Central memory CD8-positive, alpha-beta T cell (primary cell): ENCODE measurements at places on chromosomes 12 and 14.

- DNase-seq, result no peak
Observed at GRCh38 chr14:95095996-95096395, 61.3 kb downstream of the DICER1 start.

DNA sequence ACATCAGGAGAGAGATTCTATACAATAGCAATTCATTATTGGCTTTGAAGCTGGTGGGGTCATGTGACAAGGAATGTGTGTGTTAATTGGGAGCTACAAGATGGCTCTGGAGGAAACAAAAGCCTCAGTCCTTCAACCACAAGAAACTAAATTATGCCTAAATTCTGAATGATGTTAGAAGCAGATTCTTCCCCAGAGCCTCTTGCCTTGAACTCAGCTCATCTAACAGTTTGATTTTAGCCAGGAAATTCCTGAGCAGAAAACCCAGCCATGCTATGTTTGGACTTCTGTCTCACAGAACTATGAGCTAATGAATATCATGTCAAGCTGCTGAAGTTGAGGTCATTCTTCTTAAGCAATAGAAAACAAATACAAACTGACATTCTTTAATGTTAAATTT is 274.7 kb downstream of the SLC6A15 start:
- DNase-seq, result no peak

DNA sequence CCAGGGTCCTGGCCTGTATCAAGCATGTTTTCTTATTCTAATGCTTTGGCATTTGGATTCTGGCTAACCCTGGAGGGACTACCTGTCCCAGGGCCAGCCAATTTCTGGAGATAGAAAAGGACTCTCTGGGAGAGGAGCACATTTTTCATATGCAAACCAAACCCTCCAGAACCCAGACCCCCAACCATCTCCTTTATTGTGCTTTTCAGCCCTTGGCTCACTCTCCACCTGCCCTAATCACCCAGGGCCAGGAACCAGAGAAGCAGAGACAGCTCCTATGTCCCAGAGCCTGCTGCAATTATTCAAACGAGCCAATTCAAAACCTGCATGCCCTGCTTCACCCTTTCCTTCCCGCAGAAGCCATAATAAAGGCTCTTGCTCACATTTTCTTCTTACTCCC is 23.8 kb downstream of the HSPB8 start:
- no peak for DNase-seq

DNA sequence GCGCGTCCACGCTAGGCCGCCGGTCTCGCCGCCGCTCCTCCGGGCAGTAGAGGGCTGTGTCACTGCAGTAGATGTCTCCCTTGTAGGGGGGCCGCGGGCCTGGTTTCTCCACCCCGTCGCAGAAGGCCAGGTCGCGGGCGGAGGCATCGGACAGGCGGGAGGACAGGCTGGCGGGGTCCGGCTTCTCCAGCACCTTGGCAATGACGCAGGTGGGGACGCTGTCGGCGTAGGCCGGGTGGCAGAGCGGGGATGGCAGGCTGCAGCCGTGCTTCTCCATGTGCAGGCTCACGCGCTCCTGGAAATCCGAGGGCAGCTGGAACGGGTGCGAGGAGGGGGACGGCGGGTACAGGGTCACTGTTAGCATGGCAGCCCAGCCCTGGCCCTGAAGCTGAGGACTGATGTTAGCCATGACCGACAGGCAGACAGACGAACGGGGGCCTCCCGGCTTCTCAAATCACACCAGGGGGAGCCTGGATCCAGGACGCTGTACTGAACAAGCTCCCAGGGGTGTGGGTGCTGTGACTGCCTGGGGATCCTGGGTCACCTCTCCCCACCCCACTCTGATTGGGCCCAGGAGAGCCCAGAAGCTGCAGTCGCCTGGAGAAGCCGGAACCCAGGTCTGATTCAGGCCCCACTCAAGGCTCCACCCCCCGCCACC is 48.1 kb downstream of the BEGAIN start:
- DNase-seq, result no peak

- no peak for DNase-seq
Observed at GRCh38 chr12:116125956-116126566, 151.4 kb downstream of the MED13L start.

DNA sequence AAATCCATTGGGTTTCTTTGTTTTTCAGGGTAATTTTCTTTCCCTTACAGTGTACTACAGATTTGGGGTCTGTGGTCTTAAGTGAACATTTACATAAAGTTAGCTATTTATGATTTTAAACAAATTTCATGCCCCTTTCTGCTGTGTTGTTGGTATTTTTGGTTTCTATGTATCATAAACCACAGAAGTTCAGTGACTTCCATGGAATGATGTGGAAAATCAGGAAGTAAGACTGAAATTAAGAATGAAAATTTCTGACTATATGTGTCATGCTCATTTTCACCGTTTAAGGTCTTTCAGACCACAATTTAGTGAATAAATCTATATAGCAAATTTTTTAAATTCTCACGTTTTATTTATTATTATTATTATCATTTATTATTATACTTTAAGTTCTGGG is 31.7 kb downstream of the ETV6 start:
- DNase-seq, result no peak

DNA sequence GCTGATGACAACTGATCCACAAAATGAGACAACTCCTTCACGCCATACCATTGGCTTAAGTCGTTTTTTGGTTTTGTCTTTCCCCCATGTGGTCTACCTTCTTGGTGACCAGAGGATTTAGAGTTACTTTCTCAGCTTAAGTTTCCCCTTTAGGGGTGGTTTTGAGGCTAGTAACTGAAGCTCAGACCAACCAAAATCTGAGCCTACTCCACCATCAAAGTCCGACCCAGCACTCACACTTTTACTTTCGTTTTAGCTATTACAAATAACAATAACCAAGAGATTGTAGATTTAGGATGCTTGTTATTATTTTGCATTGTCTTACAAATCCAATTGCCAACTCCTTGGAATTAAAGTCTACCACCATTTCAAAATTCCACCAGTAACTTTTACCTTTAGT is 130.6 kb upstream of the MDM1 start:
- no peak for DNase-seq
